ENCODE measurements at places on chromosomes 4 and X.

DNA sequence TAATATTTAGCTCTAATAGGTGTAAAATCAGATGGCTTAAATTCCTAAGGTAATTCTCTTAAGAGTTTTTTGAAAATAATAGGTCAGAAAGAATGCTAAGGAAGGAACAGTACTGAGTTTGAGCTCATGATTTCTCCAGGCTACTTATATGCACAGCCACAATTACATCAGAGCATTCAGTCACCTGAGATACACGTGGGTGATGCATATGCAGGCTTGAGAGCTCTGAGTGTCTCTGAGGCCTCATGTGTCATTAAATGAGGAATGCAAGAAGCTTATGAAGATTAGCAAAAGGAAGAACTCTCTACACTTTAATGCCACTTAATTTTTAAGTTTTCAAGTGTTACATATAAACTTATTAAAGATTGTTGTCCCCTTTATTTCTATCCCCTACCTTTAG is 124.0 kb upstream of the STIM2 start:
- DNase-seq, result no peak

- DNase-seq, result no peak
Measured at GRCh38 chr4:27100713-27101112, 240.1 kb downstream of the STIM2 start.

GRCh38 chr4:80922941-80923340 is 107.6 kb upstream of the BMP3 start:
- DNase-seq, result no peak

DNA sequence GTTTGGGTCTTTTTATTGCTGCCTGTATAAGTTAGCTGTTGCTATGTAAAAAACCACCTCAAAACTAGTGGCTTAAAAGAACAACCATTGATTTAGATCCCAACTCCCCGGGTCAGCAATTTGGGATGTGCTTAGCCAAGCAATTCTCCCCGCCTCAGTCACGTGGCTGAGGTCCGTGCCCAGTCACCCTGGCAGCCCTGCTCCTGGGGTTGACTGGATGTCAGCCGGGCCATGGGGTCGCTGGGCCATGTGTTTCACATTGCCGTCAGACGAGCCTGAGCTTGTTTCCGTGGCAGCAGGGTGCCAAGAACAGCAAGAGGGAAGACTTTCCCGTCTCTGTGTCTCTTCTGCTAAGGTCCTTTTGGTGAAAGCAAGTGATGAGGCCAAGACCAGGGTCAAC is 345.7 kb upstream of the FAT1 start:
- DNase-seq, result no peak

DNA sequence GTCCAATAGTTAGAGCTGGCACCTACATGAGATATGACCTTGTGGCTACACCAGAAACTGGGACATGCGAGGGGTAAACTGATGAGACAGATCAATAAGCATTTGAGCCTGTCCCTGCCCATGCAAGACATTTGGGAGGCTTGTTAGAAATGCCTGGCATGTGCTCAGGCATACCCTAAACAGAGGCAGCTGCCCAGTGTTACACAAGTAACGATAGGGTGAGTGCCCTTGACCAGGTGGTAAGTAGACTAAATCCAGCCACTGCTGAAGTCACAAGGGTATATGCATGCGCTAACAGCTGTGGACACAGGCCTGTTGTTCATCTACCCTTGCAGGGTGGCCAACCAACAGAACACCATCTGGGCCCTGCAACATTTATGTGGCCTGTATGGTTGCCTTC is 56.1 kb upstream of the CCDC149 start:
- DNase-seq, result no peak

GRCh38 chrX:134880866-134881265 is 109.9 kb upstream of the SMIM10 start:
- DNase-seq, result no peak

- DNase-seq, result no peak
Measured at GRCh38 chr4:168632301-168632725, 135.5 kb downstream of the PALLD start.

- no peak for DNase-seq
Measured at GRCh38 chrX:15998350-15998749, 125.0 kb upstream of the GRPR start.

DNA sequence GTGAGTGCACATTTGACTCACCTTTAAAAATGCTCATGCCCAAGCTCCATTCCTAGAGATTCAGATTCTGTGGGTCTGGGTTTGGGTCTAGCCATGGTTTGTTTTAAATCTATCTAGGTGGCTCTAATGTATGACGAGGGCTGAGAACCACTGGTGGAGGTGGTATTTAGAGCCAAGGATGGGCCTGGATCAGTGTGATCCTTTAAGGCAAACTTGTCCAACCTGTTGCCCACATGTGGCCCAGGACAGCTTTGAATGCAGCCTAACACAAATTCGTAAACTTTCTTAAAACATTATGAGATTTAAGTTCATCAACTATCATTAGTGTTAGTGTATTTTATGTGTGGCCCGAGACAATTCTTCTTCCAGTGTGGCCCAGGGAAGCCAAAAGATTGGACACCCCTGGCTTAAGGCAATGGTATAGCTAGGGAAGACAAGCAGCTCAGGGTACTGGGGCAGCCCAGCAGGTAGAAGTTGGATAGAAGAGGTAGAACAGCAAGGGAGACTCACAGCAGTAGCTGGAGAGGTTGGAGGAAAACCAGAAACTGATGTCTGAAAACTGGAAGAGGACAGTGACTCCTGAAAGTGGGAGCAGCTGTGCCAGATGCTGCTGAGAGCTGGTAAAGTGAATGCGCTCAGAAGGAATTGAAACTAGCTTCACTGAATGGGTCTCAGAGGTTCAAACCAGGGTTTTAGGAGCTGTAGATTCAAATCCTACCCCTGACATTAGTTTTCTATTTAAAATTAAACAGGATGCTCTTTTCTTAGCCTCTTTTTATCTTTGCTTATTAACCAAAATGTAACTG is 18.2 kb downstream of the ADD1 start:
- DNase-seq, result no peak

Data from AG04449 (cell line).